AG10803 (cell line): ENCODE measurements at places on chromosomes 12 and 14.
A peak's percentile ranks its signal among the peaks of the same experiment; 100 is the strongest.

- no peak for DNase-seq
These were observed 285.1 kb upstream of the NOS1 start for GRCh38 chr12:117646520-117646919.

- DNase-seq, result no peak
These were observed 31.2 kb downstream of the DACT1 start for GRCh38 chr14:58668848-58669480.

DNA sequence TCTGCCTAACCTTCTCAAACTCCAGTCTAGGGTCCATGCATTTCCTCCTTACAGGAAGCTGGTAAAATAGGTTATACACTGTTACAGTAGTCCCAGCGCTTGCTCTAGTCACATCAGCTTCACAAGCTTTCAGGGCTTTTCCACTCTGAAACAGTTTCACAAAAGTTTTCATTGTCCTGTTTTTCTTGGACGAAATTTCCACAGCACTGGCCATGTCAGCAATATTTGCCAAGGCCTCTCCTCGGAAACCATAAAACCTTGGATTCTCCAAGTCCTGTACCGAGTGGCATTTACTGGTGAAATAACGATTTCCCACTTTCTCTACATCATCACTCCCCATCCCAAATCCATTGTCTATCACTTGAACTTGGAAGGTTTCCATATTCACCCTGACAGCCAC, 2.1 kb downstream of the MLH3 start:
- no peak for DNase-seq

DNA sequence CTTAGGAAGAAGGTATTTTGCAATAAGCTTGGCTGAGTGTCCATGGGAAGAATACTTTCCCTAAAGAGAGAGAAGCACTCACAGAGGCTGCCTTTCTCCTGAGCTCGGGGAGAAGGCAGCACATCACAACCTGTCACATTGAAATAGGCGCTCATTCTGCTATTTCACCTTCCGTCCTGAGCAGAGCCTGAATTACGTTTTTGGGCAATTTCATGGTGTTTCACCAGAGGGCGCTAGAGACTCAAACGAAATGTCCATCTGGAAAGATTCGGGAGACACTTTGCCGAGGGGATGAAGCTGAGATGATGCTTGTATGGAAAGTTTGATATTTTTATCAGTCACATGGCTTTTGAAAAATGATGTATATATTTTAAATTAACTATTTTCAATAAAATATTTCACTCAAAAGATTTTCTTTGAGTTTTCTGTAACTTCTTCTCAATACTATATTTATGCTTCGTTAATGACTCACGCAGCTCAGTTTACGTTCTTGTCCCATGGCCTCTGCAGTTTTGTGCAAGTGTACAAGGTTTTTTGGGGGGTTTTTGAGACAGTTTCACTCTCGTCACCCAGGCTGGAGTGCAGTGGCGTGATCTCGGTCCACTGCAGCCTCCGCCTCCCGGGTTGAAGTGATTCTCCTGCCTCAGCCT, 17.4 kb upstream of the B4GALNT3 start:
- DNase-seq, result peak; percentile 37

- no peak for DNase-seq
These were observed 110.4 kb downstream of the ESRRB start for GRCh38 chr14:76486251-76486743.

- DNase-seq, result peak; percentile 32
These were observed 57.3 kb upstream of the ATF1 start for GRCh38 chr12:50706606-50707005.

GRCh38 chr14:68460541-68460940, 332.3 kb downstream of the ZFP36L1 start:
- no peak for DNase-seq

DNA sequence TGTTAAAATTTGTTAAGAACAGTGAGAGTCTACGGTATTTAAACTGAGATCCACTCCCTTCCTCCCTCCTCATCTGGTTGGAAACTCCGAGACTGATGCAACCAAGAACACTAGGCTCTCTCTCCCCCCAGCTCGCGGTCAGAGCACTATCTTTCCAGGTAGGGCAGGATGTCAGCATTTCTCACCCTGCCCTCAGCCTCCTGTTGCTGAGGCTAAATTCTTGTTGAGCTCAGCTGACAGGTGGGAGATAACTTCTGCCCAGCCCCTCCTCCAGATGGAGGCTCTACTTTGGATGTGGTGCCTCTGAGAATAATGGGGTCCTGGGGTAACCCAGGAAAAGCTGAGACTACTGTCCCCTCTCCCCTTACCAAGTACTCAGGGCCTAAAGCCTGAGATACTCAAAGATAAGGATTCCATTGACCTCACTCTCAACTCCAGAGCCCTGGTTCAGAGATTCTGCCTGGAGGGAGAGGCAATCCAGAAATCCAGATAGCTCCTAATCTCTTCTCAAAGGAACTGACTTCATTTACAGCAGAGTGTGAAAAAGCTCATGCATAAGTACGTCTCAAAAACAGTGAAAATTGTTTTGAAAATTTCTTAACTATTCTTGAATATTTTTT, 110.1 kb downstream of the EML5 start:
- DNase-seq, result no peak

DNA sequence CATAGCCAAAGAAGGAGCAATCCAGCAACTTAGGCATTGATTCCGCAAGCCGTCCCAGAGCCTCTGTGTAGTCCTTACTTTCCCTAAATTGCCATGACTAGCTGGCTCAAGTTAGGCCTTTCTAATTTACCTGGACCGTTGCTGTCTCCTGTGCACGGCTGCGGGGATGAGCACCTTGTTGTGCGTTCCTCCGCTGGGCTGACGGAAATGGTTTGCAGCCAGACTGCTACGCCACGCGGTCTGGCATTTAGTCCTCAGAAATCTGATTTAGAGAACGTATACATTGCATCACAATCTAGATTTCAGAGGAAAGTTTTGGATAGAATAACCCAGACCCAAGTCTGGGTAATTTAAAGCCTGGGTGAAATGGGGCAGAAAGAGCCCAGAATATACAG, 133.2 kb upstream of the ARHGAP5 start:
- DNase-seq, result no peak

GRCh38 chr14:35369701-35370191, 34.8 kb downstream of the NFKBIA start:
- no peak for DNase-seq

GRCh38 chr14:30015489-30015888, 87.8 kb upstream of the PRKD1 start:
- no peak for DNase-seq

GRCh38 chr14:92863286-92864080, 59.5 kb upstream of the CHGA start:
- DNase-seq, result no peak

DNA sequence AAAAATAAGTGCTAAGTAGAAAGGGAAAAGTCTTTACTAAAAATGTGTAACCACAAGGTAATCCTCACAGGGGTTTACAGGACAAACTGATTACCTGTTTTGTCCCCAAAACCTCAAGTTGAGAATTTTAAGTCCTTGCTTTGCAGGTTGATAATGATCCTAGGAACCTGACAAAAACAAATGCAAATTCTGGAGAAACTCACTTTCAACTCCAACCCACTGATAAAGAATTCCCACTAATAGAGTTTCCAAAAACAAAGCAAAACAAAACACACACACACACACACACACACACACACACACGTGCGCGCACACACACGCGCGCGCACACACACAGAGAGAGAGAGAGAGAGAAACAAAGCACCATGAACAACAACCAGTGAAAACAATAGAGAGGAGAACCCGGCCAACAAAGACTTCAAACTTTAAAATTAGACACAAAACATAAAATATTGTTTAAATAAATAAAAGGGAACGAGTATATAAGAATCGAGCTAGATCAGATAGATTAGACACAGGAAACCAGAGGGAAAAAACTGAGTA, 187.0 kb upstream of the FOXN3 start:
- DNase-seq, result no peak

DNA sequence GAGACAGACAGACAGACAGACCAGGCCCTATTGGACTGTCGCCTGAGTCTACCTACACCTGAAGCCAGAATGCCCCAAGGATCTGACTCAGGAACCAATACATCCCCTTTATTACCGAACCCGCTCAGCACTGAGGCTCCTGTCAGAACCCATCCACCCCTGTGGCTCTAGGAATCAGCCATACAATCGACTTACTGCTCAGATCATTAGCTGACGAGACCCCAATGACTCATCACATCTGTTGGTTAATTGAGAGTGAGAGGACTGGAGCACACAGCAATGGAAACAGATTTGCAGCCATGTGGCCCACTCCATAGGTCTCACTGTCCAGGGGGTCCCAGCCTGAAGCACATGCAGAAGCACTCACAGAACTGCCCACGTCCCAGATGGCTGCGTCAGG, 15.2 kb downstream of the ITPK1 start:
- DNase-seq, result no peak

DNA sequence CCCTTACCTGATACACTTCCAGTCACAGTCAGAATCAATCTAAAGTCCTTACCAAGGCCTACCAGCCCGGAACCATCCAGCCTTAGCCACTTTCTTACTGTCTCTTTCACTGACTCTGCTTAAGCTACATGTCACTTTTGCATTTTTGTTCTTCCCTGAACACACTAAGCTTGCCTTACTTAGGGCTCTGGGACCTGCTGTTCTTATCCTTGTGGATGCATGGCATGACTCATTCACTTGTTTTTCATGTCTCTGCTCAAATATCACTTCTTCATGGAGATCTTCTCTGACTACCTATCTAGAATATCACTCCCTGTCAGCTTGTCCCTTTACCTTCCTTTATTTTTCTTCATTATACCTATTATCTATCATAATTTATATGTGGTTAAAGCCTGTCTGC, 65.6 kb upstream of the ZDHHC17 start:
- no peak for DNase-seq

DNA sequence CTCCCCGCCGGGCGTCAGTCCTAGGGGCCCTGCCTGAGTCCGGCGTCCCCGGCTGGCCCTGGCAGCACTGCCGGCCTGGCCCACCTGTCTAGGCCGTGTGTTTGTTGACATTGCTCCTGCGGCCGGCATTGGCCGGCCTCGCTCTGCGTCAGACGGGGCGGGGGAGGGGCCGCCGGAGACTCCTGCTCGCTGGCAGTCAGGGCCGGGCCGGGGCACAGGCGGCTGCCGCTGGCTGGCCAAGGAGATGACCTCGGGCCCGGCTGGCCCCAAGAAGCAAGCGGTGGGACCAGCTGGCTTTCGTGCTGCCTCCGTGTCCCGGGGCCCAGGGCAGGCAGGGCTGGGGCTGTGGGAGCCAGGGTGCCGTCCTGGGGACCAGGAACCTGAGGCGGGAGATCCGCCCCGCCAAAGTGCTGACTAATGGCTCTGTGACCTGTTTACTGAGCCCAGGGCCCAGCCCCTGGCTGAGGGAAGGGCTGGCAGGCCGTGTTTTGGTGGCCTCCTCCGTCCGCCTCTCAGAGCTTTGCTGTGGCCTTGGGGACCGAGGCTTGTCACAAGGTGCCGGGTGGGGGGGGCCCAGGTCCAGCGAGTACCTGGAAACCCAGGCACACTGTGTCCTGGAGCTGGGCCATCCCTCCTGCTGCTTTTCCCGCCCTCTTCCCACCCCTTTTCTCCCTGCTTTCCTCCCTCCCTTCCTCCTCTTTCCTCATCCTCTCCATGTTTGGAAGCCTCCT, 1.8 kb downstream of the ULK1 start:
- peak; percentile 89 for DNase-seq

DNA sequence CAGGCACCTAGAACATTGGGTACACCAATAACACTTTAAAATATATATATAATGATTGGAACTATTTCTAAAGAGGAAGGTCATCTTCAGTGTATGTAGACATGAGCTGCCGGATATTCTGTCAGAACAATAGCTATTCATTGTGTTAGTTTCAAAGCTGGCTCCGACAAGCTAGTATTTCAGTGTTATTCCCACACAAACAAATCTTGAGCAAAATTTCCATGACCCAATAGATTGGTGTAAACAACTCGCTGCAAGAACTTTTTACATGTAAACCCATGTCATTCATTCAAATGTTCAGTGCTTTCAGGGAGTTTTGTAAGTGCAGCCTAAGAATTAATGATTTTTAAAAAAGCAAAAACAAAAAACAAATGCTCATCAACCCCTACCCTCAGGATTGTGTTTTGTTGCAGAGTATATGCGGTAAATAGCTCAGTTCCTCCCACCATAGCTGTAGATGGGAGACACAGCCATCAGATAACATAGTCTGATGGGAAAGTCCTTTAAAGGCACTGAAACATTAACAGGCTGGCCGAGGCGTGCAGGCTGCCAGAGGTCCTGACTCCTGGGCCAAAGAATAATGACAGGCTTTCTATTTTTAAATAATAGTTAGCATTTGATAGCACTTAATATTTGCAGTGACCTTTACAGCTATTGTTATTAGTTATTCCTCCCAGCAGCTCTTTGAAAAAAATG, 150.3 kb upstream of the ARHGAP5 start:
- no peak for DNase-seq

DNA sequence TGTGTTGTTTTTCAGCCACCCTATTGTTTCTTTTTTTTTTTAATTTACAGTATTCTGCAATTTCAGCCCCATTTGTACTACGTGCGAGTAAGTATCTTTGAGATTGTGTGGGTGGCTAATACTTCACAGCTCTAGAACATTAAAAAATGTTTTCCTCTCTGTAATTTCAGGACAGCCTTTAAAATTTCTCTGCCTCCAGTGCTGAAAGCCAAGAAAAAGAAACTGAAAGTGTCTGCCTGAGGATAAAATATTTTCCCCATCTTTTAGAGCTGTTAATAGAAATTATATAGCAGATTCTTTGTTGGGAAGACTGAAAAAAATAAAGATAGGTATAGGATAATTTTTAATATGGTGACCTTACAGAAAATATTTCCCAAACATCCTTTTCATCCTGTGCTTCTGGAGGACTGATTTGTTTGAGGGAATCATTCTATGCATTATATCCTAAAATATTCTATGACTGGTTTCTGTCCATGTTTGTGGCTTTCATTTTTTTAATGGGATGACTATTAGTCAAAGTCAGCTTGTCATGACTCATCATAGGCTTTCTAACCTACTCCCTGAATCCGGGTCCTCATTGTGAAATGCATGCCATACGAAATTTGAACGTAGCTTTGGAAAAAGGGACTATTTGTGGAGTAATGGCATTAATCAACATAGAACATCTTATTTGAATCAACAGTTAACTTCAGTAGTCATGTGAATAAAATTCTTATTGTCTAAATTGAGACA, 10.8 kb upstream of the TCTN2 start:
- DNase-seq, result peak; percentile 88

DNA sequence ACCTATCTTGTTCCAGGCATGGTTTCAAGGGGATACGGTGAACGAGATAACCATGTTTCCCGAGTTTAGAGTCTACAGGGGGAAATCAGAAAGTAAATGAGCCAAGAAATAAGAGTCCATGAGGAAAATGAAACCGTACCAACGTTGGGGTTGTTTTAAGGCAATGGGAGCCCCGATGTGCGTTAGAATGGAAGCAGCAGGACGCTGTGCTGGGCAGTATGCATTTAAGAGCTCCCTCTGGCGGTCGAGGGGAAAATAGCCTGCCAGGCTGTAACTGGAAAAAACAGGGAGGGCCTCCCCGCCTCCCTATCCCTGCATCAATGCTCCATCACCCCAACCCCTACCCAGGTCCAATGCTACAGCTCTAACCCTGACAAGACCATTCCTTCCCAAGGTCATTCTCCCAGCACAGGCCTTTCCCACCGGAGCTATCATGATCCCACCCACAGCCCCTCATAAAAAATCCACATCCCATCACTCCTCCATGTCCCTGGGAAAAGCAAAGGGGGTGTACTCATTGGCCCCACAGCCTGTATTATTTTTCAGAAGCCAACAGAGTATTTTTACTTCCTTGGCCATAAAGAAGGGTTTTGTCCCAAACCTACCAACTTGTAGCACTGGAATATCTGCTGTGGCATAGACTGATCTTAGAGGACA, 226.3 kb upstream of the NOS1 start:
- DNase-seq, result peak; percentile 31
